ENCODE measurements at places on chromosomes 1 and 21.

DNA sequence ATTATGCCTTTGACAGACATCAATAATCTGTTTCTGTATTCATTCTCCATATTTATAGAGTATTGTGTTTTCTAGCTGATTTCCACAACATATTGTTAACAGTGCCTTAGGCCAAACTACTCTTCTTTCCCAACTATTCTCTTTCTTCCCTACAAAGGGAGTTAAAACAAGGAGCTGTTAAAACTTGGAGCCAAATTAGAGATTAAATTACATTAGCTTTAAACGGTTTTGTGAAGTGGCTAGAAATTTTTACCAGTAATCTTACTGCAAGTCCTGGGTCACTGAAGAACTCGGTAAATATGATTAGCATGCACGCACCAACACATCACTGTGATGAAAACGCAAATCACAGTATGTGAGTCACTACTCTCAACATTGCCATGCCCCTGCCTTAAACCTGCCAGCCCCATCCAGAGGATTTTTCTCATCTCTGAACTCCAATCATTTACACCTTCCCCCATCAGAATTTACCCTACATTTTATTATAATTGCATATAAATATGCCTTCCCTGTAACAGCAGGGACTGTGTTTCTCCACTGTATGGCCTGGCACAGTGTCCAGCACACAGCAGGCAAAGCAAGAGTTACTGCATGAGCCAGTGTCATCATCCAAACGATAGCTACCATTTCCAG lies 1.5 kb upstream of the PRDX6 start:
- peak; percentile 53 for DNase-seq

DNA sequence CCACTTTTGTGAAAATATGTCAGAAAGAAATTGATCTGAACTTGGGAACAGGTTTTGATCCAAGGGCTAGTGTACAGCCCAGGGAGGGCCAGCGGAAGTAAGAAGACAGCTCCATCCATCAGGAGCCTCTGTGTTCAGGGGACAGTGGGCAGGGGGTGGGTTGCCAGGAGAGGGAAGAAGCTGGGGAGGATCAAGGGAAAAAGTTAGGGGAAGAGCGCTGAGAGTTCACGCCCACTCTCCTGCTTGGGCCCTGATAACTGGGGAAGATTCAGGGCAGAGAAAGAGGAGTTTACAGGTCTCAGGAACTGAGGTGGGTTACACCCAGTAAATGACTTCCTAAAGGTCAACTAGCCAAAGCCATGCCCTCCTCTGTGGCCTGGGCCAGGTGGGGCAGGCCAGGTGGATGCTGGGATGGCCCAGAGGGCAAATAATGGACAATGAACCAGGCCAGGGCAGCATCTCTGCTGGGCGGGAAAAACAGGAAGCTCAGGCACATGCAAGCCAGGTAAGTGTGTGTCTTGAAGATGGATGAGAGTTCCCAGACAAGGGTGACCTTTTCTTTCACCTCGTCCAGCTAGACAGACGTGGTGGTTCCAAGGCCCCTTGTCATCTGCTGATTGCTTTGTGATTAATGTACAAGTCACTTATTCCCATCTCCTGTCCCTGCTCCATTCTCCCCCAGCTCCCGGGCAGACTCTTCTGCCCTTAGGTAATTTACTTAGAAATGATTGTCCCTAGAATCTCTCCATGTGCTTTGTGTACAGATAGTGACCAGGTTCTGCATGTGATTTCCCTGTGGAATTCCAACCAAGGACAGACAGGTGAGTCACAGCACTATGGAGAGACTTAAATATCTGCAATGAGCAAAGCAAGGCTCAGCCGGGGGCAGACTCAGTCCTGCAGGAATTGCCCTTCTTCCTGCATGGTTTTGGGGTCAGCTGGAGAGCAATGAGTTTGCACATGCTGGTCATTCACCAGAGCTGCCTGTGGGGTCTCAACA lies 57.0 kb downstream of the MDM4 start:
- DNase-seq, result no peak

- no peak for DNase-seq
Observed at GRCh38 chr1:46301808-46302640, 1.4 kb downstream of the LRRC41 start.

DNA sequence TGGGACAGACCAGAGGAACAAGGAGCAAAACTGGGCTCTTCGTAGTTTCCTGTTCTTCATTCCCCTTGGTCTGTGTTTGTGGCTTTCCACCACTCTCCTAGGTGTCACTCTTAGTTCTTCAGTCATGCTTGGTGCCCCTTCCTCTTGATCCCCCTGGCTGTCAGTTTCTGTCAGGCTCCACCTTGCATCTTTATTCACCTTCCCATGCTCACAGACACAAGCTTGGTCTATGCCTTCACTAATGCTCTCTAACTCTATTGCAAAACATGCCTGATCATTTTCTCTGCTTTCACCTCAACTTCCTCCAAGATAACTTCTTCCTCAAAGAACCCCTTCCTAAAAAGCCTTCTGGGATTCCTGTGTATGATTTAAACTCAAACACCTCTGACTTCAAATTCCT lies 122.9 kb downstream of the GLUL start:
- DNase-seq, result no peak

GRCh38 chr1:220294846-220295301 lies 22.6 kb upstream of the RAB3GAP2 start:
- no peak for DNase-seq

DNA sequence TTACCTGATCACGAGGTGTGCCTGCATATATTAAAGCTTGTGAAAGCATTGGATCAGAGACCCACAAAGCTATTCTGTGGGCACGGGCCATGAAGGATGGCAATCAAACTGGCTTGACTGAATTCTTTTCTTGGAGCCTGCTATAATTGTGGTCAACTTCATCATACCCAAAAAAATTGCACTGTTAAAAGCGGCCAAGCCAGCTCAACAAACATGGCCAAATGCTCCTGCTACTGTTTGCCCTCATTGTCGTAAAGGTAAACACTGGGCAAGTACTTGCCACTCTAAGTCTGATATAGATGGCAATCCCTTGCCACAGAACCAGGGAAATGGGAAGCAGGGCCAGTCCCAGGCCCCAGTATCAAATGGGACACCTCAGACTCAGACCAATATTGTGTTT lies 6.6 kb upstream of the GSTM5 start:
- no peak for DNase-seq

DNA sequence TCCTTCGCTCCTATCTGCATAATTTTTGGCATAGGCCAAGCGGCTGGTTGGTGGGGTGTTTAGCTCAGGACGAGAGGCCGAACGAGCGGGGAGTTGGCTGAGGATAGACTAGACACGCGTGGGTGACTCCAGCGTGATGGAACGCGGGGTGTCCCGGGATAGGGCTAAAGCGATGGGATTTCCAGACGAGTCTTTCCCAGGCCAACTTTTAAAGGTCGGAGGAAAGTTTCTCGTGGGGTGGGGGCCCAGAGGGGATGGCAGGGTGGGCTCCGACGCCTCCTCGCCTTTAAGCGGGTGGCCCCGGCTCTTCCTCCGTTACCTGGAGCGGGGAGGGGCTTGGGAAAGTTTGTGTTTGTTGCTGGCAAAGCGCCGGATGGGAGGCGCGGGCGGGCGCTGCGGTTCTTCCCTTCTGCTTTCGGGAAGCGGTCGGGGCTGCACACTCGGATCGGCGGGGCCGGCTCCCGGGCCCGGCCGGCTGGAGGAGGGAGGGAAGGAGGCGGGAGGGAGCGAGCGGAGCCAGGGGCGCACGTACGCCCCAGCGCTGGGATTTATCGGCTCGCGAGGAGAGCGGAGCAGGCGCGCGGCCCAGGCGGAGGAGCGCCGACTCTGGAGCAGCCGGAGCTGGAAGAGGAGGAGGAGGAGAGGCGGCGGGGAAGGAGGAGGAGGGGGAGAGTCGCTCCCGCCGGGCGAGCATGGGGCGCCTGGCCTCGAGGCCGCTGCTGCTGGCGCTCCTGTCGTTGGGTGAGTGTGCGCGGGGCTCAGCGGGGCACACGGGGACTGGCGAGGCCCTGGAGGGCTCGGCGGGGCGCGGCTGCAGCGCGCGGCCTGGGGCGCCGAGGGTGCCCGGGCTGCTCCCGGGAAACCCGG lies at the start of gene PTGFRN:
TSS of gene PTGFRN (plus strand) at position 405 of the 867 bp plus-strand sequence. CDS start at position 693, 288 bp downstream.
- no peak for DNase-seq

DNA sequence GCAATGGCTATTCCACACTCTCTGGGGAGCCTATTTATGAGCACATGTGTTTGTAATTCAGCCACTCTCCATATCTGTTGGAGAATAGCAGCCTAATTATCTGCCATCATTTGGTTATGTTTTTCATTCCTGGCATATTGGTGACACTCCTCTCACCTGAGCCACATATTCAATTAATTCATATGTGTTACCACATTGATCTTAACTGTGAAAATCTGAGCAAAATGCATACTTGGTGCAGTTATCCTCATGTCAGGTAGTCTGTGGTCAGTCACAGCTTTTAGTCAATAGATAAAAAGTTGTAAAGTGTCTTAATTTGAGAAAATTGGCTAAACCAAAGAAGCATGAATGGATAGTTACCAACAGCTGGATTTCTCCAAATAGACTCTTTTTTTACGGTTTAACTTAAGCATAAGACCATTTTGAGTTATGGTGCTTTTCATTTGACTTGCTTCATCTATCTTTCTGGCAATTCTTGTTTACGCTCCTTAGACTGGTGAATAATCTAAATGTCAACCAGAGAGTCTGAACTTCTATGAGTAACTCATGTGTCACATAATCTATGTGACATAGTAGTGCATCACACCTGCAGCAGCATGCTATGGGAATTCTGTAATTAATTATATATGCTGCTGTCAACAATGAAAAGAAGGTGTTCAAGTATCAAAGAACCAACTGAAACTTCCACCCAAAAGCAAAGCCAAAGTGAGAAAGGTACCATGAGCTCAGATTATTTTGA lies 187.7 kb upstream of the SGIP1 start:
- no peak for DNase-seq

GRCh38 chr1:78318011-78318410 lies 172.8 kb upstream of the PTGFR start:
- no peak for DNase-seq

GRCh38 chr1:28437264-28437923 lies 67.9 kb downstream of the PHACTR4 start:
- DNase-seq, result peak; percentile 36

- no peak for DNase-seq
Observed at GRCh38 chr21:43667191-43667904, 8.0 kb downstream of the RRP1B start.

DNA sequence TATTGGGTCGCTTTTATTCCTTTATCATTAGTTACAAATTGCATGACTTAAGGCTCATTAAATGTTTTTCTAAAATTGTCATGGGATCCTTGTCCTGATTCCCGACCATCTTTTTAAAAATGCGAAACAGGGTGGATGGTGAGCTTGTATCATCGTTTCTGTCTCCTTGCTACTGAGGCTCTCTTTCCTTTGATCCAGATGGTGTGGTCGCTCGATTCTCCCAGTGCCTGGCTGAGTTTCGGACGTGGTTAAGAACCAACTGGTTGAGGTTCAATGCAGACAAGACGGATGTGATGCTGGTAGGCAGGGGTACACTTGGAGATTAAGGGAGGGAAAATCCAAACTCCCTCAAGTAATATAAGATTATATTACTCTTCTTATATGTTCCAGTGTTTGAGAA lies 1.2 kb downstream of the MIER1 start:
- no peak for DNase-seq

GRCh38 chr1:117981455-117982192 lies 52.1 kb downstream of the WDR3 start:
- DNase-seq, result no peak

- no peak for DNase-seq
Observed at GRCh38 chr1:30760596-30761324, 3.2 kb upstream of the LAPTM5 start.

DNA sequence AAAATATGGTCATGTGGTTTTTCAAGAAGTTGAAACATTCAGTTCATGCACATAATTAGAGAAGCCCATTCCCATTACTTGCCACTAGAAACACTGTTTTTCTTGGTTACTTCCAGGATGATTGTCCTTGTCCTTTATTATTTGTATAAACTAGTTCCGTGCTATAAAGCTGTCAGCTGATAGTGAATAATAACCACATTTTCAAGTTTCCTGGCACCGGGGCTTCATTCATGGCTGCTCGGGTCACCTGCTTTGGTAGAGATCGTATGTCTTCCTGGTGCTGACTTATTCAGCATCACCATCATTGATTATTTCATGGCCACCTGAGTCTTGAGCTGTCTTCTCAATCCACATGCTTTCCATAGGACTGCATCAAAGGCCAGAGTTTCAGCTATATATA lies 62.9 kb upstream of the ZNF326 start:
- DNase-seq, result no peak

- no peak for DNase-seq
Observed at GRCh38 chr1:71532343-71532742, 451.5 kb upstream of the ZRANB2 start.

DNA sequence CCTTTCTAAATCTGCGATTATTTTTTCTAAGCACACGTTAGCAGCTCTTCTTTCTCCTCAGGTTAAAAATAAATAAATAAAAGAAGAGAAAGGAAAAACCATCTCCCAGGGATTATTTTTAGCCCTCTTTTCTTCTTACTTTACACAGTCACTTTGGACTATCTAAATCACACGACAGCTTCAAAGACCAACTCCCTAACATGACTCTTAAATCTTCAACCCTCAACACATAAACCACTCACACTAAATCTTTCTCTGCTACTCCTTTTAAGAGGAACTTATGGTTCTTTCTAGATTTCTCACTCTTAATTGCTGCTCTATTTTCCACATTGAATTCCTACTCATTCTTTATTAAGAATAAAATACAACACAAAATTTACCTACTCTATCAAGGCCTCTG lies 1095.0 kb upstream of the B3GALT2 start:
- no peak for DNase-seq

GRCh38 chr1:16724718-16725438 lies 15.4 kb upstream of the RNU1-4 start:
- no peak for DNase-seq

- DNase-seq, result no peak
Observed at GRCh38 chr1:213692321-213692720, 295.5 kb upstream of the PROX1 start.

- DNase-seq, result no peak
Observed at GRCh38 chr1:76186554-76187170, 112.1 kb downstream of the ST6GALNAC3 start.

GRCh38 chr1:238962941-238963340 lies 423.4 kb upstream of the CHRM3 start:
- no peak for DNase-seq

DNA sequence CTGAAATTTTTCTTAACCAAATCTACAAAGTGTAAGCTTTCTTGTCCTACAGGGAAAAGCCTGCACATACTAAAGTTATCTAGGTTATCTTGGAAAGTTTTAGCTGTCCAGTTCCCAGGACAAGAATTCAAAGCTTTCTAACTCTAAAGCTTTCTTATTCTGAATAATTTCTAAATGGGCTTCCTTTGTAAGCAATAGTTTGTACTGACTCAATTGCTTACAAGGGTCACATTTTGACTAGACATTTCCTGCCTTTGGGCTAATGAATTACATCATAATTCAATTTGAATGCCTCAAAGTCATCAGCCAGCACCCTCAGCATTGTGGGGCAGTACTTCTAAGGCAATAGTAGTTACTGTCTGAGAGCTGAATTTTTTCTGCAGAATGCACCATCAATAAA lies 223.0 kb downstream of the LTN1 start:
- no peak for DNase-seq

GRCh38 chr1:59110271-59110670 lies 186.6 kb upstream of the FGGY start:
- DNase-seq, result no peak

- DNase-seq, result no peak
Observed at GRCh38 chr1:193104502-193104906, 710 bp downstream of the GLRX2 start.

- DNase-seq, result no peak
Observed at GRCh38 chr21:45485686-45486442, 56.4 kb downstream of the SLC19A1 start.

Measured in AG04449 (cell line).